Amniotic stem cell (primary cell): ENCODE measurements at places on chromosomes 5 and 9.

DNA sequence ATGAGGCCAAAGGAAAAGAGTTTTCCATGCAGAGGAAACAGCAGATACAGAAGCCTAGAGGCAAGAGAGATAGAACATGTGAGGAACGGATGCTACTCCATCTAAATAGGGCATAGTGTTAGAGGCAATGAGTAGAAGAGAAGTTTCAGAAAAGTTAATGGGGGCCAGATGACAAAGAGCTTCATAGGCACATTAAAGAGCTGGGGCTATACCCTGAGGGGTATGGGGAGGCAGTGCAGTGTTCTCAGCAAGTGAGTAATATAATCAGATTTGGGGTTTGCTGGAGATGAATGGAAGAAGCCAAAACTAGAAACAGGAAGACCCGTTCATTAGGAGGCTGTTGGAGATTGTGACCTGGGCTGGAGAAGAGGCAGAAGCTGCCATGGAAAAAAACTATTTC is 87.2 kb downstream of the GLIS3 start:
- no peak for DNase-seq

- DNase-seq, result no peak
These were observed 184.0 kb upstream of the NR4A3 start for GRCh38 chr9:99637641-99638040.

DNA sequence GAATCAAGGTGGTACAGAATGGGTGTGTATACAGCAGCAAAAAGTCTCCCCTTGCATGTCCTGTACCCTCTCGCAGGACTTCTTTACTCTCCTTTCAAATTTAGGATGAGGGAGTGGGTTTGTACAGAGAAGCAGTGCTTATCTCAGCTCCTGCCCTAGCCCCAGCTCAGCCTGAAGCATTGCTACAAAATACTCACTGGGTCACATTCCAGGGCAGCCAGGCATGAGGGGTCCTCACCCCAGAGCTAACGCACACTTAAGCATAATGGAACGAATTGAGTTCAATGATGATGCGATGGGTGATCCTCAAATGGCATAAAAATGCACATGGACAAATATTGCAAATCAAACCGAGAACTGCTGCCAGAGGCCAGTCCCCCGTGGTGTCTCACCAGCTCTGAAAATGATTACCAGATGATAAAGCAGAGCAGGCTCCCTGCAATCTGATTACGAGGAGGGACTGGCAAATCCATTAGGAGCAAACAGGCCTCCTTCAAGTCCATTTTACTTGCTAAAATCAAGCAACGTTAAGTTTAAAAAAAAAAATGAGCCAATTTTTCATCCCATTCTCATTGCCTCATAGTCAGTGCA is 231.6 kb upstream of the TAS2R1 start:
- DNase-seq, result no peak

DNA sequence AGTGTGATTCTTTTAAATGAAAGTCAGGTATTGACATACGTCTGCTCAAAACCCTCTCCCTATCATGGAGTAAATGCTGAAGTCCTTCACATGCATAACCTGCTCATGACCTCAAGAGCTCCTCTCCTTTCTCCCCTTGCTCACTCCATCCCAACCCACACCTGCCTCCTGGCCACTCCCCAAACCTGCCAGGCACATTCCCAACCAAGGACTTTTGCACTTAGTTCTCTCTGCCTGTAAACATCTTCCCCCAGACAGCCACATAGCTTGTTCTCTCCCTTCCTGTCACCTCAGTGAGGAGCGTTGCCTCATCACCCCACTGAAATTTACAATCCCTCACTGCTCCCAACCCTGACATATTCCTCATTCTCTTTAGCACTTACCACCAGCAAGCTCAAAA is 8.7 kb downstream of the SETD9 start:
- no peak for DNase-seq

GRCh38 chr9:18122171-18122570 is 351.8 kb upstream of the ADAMTSL1 start:
- no peak for DNase-seq
